ENCODE measurements at places on chromosomes 7 and 10.

- no peak for DNase-seq
Measured at GRCh38 chr10:108323274-108323798, 1158.8 kb upstream of the SORCS1 start.

DNA sequence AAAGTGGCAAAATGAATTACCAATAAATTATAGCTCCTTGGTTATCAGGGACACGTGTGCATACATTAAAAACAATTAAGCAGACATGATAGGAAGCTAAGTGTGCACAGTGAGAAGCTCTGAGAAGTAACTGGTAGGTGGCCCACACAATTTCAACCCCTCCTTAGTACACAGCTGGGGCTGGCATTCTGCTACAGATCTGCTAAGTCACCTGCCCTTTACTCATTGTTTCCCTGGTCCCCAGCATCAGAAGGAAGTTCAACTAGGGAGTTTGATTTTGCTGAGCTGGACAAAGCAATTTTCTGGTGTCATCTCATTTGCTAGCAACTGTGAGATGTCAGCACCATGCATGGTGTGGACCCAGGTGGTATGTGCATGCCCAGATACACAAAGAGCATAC is 424.1 kb upstream of the NPVF start:
- DNase-seq, result no peak

- no peak for DNase-seq
Measured at GRCh38 chr10:65355141-65355680, 1570.6 kb upstream of the LRRTM3 start.

DNA sequence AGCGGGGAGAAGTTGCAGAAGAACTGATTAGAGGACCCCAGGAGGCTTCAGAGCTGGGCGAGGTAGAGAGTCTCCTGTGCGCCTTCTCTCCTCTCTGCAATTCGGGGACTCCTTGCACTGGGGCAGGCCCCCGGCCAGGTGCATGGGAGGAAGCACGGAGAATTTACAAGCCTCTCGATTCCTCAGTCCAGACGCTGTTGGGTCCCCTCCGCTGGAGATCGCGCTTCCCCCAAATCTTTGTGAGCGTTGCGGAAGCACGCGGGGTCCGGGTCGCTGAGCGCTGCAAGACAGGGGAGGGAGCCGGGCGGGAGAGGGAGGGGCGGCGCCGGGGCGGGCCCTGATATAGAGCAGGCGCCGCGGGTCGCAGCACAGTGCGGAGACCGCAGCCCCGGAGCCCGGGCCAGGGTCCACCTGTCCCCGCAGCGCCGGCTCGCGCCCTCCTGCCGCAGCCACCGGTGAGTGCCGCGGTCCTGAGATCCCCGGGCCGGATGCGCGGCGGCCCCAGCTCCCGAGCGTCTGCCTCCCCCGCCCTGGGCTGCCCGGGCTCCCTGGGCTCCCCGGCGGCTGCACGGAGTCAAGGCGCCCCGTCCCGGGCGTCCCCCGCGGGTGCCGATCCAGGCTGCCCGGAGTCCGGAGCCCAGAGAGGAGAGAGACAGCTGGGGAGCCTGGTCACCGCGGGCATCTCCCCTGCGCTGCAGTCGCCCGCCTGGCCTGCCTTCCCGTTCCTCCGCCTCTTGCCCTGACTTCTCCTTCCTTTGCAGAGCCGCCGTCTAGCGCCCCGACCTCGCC is at the start of gene PLAU:
TSS of gene PLAU (plus strand) at position 369 of the 789 bp plus-strand sequence. CDS start 424 bp downstream, outside the sequence.
- DNase-seq, result no peak

DNA sequence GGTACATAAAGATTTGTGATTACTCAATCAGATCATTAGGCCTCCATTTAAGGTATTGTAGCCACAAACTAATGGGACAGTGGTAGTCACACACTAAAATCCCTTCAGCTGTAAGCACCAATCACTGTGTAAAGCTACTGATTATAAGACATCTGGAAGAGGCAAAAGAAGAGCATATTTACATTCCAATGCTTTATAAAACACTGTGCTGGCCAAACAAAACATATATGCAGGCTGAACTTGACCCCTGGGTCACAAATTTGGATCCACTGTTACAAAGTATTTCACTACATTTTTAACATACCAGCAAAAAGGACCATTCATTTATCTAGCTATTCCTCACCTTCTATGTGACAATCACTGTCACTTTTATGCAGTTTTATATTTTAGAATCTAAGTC is 41.4 kb upstream of the ANLN start:
- DNase-seq, result no peak

DNA sequence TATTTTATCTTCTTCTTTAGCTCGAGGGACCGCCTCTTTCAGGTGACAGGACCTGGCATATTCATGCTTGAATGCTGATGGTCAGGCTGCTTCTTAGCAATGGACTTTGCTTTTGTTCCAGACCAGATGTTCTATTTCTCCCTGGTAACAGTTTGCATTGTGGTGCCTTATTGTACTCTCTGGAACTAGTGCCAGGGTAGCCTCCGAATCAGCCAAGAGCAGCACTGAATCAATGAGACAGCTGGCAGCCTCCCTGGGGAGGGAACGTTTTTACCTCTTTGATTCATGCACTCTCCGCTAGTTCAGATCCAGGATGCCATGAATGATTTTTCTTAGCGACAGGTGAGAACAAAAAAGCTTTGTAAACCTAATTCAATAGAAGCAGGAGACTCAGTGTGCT is 54.1 kb upstream of the NXPH1 start:
- DNase-seq, result no peak

DNA sequence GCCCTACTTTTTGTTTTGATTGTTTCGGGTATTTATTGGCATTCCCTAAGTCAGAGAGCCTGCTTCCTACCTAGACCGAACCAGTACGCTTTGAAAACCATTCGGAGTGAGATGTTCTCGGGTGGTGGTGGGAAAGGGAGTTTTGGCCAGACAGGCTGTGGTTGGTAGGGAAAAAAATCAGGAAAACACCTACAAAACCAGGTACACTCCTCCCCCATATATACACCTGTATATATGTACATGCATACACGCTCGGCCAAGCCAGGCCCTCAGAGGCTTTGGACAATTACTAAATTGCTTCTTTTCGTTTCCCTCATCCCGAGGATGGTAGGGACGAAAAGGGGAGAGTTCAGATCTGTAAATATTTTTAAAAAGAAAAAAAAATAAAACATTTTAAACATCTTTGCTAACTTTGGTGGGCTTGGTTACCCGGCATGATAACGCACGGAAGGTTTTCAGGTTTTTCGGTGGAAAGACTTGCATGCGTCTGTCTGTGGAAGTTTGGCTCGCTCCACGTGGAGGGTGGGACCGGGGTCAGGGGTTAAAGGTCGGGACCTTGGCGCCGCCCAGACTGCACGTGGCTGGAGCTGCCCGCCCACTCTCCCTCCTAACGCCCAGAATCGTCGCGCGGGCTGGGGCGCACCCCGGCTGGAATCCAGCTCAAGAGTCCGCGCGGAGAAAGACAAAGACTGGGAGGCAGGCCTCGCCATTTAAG is 2.5 kb downstream of the HMX2 start:
- no peak for DNase-seq

DNA sequence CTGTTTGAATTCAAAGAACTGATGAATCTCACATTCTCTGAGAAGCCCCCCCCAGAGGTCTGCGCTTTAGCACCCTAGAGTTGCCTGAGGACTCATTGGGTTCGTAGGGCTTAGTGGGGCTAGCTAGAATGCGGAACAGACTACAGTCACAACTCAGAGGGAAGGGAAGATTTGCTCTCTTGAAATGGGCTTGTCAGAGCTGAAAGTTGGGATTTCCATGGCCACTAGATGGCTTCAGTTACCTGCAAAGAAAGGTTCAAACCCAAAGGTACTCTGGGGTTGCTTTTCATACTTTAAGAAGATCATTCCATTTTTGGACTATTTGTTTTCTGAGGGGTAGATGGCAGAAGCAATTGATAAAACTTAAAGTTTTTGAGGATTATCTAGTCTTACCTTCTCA is 205.0 kb downstream of the BBS9 start:
- DNase-seq, result no peak

GRCh38 chr10:86506499-86506898 is 15.1 kb downstream of the WAPL start:
- DNase-seq, result no peak

DNA sequence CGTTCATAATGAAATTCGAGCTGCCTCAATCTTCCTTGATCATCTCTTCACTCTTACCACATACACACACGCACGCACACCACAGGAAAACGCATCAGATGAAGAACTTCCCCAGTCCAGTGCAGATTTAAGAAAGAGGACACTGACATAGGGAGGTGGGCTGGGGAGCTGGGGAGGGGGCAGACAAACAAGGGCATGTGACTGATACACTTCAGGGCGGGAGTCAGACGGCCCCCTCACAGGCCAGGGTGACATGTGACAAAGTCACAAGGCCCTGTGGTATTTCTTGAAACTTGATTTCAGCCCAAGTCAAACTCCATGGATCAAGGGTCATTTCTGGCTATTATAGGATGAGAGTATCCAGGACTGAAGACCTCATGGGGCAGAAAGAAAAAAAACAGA is 82.6 kb downstream of the KCNMA1 start:
- DNase-seq, result no peak

- no peak for DNase-seq
Measured at GRCh38 chr7:151231080-151231479, 1.2 kb upstream of the CHPF2 start.

DNA sequence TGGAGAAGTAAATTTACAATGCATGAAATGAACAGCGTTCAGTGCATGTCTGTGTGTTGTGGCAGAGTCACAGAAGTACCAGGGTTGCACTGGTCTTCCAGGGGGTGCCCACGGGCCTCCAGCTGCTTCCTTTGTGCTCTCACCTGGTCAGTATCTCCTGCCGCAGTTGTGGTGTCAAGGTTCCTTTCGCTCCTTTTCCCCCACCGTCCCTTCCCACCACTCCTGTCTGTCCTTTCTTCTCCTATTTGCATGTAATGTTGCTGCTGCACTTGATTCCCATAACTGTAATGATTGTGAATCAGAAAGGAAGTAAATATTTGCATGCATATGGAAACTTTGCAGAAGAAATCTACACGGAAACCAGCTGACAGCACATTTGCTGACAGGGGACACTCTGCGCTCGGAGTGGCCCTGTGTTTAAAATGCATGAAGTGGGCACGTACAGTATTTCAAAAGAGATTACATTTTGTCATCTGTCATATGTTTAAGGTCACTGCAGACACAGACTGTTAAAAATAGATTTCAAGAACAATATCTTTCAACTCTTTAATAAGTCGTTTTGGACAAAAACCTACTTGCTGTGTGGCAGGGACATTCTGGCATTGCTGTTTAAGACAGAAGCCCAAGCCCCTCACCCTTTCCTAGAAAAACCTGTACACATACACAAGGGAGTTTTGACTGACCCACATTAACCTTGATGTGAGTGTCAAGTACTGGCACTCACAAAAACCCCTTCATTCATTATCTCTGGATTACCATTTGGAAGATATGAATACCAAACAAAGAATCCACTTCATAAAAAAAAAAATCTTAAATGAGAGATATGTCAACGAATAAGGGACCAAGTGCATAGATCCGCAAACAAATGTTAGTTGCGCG is 336.7 kb upstream of the KLF6 start:
- DNase-seq, result no peak

DNA sequence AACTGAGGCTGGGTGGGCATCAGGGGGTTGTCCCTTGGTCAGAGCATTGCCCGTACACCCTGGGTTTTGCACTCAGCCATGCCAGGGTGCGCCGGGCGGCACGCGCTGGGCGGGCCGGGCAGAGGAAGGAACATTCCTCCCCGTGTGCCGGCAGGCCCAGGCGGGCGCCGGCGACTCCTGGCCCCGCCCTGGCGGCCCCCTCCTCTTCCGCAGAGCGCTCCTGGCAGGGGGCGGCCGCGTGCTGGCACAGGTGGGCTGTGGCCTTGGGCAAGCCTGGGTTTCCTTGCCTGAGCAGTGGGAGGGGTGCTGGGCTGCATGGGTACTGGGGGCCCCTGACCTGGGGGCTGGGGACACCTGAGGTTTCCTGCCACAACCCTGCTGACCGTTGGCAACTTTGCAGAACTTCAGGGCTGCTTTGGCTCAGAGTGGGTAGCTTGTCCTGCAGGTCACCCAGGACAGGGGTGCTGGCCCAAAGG is 3.9 kb downstream of the LFNG start:
- DNase-seq, result no peak

DNA sequence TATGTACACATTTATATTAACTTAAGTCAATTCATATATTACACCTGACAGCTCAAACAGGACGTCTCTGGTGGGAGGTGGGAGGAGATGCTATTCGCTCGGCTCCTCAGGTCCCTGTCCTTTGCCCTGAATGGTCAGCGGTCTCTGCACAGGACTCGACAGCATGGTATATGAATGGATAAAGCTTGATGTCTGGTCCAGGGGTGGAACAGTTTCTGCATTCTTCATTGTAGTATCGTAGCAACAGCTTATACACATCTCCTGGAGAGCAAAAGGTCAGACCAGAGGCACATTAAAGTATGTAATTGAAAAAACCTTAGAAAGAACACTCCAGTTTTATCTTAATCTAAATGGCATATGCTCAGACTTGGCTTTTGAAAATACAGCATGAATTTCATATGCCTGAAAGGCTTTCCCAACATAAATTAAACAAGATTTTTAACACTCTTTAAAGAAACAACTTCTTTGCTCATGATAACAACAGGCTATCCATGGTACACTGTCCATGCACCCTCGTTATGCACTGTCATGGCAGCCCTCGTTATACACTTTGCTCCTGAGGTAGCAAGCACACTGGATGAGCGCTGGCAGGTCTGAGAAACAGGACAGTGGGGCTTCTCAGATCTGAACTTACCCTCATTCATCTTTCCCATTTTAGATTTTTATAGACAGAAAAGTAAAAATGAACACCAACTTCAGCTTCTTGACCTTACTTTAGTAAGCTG is 57.3 kb upstream of the OGDHL start:
- DNase-seq, result no peak

DNA sequence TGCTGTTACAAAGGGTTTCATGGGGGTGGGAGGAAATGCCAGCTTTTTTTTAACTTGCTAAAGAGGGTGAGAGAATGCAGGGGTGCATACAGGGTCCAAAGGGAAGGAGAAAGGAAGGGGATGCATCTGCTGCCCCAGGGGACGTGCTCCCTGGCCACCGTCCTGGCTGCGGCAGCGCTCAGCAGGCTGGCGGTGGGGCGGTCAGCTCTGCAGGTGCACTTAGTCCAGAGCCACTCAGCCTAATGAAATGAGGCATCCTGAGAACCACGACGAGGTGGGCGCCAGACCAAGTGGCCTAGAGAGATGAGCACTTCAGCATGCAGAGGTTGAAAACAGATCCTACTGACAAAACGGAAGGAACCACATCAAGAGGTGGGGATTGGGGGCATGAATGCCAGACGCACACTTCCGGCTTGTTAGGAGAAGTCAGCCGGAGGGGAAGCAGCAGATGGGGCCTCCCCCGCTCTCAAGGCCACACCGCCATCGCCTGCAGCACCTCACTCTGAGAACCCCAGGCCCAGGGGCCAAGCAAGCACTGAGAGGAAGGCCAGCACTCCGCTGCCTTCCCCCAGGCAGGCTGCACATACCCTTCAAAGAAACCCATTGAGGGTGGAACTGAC is 94.5 kb downstream of the MAD1L1 start:
- DNase-seq, result no peak

- no peak for DNase-seq
Measured at GRCh38 chr7:152899548-152900109, 140.1 kb downstream of the ACTR3B start.

GRCh38 chr10:103618575-103619423 is 125.3 kb downstream of the NEURL1 start:
- no peak for DNase-seq
